KBM-7 (cell line): ENCODE measurements at places on chromosomes 2 and 18.

- DNase-seq, result no peak
Observed at GRCh38 chr18:2171840-2172625, 399.3 kb downstream of the METTL4 start.

DNA sequence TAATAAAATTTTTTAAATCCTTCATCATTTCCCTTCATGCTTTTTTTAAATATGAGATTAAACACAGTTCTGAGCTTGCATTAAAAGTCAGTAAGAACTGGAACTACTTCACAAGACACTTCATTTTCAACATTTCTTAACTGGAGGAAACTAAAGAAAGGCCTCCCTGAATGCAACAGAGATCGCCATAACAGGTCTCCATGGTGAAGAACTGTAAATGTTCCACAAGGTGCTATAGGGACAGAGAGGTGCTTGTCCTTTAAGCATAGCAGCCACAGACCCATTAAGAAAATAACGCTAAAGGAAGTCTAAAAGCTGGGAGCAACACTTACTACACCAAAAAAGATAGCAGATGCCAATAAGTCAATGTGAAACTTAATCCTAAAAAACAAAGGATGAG lies 8.5 kb downstream of the STAM2 start:
- no peak for DNase-seq

DNA sequence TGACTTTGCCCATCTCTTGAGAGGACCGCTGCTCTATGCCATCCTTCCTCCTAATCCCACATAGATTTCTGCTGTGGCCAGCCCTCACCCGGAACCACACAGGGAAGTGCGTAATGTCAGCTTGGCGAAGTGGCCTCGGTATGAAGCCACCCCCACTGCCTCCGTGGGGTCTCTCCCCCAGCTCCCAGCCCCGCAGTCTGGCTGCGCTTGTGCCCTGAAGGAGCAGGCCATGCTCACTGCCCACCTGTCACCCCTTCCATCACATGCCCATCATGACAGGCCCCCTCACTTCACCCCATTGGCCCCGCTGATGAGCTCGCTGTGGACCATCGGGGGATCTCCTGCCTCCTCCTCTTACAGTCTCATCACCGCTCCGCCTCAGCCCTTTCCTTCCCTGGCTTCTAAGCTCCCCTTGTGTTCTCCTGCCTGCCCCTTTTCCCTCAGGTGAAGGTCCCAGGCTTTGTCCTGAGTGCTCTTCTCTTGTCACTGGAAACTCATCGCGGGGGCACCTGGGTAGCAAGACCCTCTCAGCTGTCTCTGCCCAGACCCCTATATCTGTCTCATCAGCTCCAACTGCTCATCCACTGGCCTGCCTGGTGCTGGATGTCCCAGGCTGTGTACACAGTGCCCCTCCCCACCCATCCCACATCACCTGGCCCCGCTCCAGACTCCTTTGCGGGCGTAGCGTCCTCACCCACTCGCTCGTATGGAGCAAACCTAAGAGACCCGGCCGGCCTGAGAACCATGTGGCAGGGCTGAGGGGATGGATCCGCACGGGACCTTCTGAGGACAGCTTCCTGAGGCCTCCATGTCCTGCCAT lies 81.7 kb downstream of the GLI2 start:
- DNase-seq, result no peak

DNA sequence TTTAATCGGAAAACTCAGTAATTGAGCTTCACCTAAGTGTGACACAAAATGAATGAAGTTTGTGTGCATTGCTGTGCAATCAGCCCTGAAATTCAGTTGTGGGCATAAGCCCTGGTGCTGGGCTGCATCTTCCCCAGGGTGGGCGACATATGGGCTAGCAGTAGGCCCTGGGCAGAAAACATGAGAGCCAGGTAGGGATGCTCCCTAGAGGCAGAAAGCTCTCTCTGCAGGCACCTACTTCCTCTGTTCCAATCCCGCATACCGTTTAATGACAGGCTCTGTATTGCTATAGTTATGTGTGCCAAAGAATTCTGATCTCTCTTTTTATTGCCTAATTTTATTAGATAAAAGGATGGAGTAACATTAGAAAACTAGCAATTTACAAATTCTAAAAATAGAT lies 456.7 kb downstream of the NRXN1 start:
- no peak for DNase-seq

- DNase-seq, result no peak
Observed at GRCh38 chr18:58098706-58099105, 54.7 kb downstream of the NEDD4L start.

- no peak for DNase-seq
Observed at GRCh38 chr18:36756242-36756641, 72.6 kb downstream of the TPGS2 start.

GRCh38 chr2:240320204-240320993 lies 115.1 kb upstream of the GPC1 start:
- DNase-seq, result no peak

DNA sequence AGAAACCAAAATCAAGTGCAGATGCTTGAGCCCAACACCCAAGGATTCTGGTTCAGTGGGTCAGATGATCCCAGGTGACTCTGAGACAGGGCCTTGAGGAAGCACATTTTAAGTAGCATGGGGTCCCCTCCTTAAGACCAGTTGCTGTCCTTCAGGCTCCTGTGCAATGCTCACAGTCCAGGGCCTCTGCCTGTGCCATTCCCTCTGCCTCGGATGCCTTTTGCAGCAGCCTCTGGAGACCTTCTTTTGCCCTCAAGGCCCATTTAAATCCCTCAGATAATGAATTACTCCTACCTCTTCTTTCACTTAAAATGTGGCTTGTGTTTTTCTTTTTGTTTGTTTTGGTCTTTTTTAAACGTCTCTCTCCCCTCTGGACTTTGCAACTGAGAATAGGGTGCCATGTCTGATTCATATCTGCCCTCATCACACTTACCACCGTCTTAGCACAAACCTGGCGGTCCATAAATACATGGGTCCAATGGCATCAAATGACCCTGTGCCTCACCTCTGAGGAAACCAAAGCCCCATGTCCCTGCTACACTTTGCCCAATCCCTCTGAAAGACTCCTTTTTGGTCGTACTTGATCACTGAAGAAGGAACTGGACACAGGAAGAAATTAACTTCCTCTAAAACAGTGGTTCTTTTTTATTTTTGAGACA lies 14.2 kb downstream of the ACTG2 start:
- DNase-seq, result no peak

GRCh38 chr2:102194609-102195268 lies 7.9 kb downstream of the IL1RL2 start:
- no peak for DNase-seq

- DNase-seq, result no peak
Observed at GRCh38 chr2:240450532-240451107, 15.2 kb downstream of the GPC1 start.

DNA sequence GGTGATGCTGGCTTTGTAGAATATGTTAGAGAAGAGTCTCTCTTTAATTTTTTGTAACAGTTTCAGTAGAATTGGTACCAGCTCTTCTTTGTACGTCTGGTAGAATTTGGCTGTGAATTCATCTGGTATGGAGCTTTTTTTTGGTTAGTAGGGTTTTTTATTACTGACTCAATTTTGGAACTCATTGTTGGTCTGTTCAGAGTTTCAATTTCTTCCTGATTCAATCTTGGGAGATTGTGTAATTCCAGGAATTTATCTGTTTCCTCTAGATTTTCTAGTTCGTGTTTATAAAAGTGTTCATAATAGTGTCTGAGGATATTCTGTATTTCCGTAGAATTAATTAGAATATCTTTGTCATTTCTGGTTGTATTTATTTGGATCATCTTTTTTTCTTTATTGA lies 943.5 kb downstream of the TRIB2 start:
- DNase-seq, result no peak

DNA sequence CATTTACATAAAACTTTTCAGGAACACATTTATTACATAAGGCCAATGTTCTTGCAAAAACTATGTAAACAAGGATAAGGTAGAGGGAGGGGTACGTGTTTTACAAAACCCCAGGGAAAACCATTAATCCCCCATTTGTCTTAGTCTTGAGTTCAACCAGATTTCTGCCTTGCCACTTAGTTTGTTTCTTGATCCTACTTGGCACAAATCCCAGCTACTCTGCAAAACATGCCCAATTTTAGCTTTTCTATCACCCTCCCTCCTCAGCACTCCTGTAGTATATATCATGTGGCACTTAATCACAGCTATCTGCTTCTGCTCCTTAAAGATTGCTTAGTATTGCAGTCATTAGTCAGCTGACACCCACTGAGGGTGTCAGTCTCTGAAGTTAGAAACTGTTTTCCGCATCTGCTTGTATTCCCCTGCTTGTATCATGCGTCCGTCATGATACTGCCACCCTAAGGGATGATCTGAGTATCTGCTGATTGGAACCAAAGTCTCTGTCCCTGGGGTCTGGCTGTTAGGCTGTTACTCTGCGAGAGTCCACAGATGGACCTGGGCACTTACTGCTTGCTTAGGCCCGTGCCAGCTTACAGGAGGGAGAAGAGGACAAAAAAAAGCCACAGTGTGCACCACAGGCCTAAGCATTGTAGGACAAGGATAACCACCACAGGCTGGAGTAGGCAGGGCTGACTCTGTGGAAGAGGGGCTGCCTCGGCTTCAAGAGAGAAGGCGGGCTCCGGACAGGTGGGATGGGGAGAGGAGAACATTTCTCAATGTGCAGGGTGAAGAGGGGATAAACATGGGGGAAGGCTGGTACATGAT lies 82.2 kb downstream of the EPAS1 start:
- DNase-seq, result no peak

DNA sequence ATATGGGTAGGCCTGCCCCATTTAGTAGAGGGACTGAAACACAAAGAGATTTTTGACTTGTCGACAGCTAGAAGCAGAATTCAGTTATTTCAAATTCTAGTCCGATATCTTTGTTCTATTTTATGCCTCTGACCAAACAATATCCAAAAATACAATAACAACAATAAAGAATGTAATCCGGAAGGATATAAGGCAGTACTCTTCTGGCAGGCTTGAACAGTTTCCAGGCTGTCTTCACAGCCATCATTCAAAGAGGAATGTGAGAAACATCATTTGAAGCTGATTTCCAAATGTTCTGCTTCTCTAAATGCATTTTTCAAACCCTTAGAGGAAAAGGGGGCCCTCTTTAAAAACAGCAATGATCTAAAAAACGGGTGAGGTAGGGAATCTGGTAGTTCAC lies 36.7 kb upstream of the SPTBN1 start:
- no peak for DNase-seq

- peak; percentile 69 for DNase-seq
Observed at GRCh38 chr18:8938817-8939216, 163.7 kb upstream of the NDUFV2 start.

DNA sequence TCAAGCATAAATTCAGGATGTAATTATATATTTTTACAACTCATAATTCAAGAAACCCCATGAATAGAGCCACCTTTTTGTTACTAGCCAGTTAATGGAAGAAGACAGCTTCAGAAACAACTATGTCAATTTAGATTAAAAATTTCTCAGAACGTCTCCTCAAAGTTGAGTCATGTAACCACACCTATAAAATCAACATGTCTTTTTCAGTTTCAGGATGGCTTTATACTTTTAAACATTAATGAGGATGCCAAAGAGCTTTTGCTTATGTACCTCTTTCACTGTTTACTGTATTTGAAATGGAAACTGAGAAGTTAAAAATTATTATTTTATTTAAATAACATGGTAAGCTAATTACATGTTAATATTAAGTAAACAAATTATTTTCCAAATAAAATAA lies 280.1 kb downstream of the PTH2R start:
- DNase-seq, result no peak
